ENCODE measurements at places on chromosomes 2 and 18.

DNA sequence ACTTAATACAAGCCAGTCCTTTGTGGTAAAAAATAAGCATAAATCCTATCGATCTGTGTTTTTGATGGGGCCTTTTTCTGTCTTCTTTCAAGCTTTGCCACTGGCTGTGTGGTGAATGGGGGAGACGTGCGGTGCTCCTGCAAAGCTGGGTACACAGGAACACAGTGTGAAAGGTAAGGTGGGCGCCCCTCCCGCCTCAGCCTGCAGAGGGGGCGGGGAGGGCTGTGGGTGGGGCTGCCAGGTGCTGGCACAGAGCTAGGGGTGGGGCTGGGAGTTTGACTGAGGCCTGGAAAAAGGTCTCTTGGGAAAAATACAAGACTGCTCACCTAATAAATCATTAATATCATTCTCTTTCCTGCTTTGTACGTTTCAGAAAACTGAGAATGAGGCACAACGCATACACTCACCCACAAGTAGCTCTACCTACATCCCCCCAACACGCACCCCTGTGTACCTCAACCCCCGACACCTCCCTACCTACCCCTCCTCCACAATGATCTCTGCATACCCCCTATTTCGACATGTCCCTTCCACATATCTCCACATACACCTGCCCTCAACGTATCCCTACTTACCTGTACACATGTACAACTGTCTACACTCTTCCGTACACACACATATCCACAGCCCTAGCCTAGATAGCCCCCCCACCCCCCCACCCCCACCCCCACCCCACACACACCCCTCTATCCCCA, 129.7 kb upstream of the TTC39C start:
- DNase-seq: no peak

DNA sequence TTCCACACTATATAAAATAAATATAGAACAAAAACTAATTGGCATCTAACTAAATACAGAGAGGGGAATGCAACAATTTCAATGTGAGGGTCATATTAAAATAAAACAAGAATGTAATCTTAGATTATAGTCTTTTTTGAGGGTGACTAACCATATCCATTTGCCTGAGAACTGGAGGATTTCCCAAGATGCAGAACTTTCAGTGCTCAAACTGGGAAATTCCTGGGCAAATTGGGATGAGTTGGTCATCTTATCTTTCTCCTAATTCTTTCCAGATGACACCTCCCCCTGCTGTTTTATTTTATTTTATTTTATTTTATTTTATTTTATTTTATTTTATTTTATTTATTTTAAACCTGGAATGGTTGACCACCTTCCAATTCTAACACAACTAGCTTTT, 846.2 kb downstream of the SLC4A3 start:
- DNase-seq: no peak

- DNase-seq: no peak
These were observed 13.8 kb upstream of the SLC25A52 start for GRCh38 chr18:31774477-31774785.

DNA sequence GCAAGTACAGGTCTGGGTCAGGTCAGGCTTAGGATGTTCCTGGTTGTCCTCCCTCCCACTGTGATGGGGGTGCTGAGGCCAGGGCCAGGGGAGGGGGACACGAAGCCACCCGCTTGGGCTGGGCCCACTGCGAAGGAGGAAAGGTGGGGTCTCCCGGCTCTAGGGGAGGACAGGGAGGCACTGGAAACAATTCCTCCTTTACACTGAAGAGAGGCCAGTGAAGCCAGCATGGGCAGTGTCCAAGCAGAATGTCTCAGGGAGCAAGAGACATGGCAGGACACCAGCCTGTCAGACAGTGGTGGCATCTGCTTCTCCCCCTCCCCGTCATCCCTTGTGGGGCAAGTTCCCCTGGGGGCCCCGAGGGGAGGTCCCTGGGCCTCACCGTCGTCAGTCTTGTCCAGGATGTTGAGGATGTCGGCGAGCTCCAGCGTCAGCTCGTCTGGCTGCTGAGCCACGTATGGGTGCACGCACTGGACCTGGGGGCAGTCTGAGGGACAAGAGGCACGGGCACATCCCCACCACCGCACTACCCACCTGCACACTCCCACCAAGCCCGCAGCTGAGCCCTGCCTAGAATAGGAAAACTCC, 10.8 kb downstream of the SNORC start:
- no peak for DNase-seq

- no peak for DNase-seq
These were observed 10.2 kb downstream of the DSG4 start for GRCh38 chr18:31386741-31387140.

- no peak for DNase-seq
These were observed 8.7 kb upstream of the COL5A2 start for GRCh38 chr2:189188115-189188805.

DNA sequence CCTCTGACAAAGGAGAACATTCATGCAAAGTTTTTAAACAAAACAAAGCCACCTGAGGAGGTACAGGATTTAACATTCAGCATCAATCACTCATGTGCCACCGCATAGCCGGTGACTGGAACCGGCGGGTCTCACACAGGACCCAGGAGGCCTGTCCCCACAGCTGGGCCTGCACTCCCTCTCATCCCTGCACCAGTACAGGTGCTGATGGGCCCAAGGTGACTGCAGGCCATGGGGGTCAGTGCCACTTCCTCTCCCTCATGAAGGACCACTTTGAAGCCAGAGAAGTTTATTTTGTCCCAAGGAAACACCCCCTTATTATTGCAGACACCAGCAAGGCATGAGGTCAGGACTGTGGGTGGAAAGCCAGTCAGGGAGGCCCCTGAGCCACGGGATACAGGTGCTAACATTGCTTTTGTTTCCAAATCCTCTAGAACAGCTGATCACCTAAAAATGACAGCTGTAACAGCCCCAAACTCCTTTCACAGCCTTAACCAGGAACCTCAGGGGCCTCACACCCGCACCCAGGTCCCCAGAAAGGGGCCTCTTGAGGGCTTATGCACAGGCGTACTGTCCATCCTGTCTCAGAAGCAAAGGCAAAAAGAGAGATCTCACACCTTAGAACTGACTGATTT, 14.0 kb downstream of the PARD6G start:
- no peak for DNase-seq

- DNase-seq: no peak
These were observed 810.3 kb upstream of the SALL3 start for GRCh38 chr18:78169174-78169864.

DNA sequence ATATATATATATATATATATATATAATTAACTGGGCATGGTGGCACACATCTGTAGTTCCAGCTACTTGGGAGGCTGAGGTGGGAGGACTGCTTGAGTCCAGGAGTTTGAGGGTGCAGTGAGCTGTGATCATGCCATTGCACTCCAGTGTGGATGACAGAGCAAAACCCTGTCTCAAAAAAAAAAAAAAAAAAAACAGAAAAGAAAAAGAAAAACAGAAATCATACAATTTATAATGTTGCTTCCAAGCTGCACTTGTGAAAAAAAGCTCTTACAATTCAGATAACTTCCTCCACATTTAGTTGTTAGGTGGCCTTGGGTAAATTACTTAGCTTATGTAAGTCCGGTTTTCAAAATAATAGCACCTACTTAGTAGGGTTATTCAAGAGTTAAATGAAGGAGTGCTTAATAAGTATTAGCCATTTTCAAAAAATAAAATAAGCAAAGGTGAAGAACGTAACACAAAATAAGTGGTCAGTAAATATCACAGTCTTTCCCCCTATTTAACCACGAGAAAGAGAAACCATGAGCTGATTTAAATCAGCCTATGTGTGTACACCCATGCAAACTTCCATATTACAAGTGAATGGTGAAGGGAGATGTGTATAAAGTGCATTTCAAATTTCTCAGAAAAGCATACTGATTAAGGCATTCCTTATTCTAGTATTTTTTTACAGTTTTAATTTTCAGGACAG, 2.3 kb downstream of the WIPF1 start:
- peak; percentile 37 for DNase-seq

DNA sequence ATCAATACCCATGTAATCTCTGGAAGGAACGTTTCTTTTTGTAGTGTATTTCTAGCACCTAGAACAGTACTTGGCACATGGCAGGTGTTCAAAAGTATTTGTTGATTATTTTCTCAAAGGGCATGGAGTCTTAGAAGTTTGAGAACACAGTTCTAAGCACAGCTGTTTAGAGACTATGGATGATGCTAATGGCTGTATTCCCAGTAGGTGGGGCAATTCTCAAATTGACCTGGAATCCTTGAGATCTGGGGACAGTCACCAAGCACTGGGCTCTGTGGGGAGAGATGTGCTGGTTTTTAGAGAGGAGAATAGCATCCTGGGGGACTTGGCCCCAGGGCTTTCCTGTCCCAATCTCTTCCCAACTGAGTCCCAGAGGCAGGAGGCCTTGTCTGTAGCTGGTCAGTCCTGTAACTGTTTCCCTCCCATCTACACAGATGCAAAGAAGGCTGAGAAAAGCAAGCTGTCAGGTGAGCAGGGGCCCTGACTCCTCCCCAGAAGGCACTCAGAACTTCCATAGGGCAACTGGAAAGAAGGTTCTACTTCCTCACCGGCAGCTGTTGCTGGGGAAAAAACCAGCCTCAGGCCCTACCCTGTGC, 17.5 kb upstream of the IL36G start:
- no peak for DNase-seq

DNA sequence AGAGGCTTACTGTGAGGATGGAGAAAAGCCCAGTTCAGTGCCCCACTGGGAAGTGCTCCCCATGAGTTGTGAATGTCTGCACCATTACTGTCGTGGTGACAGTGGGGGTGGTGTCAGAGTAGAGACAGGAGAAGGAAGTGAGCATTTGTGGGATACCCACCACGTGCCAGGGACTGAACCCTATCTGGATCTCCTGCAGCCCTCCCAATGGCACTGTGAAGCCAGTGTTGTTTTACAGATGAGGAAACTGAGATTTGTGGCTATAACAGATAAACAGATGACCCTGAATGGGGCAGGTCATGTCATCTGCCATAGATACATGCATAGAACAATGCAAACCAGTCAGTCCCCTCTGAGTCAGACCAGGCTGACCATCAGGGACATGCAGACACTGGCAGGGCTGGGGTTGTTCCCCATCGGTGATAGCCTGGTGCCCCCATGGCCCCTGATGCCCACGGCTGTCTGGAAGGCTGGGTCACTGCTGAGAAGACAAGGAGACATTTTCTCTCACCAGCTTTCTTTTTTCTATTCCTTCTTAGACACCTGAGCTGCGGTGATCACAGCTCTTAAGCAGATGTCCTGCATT, 60.8 kb downstream of the EMILIN2 start:
- peak; percentile 76 for DNase-seq

DNA sequence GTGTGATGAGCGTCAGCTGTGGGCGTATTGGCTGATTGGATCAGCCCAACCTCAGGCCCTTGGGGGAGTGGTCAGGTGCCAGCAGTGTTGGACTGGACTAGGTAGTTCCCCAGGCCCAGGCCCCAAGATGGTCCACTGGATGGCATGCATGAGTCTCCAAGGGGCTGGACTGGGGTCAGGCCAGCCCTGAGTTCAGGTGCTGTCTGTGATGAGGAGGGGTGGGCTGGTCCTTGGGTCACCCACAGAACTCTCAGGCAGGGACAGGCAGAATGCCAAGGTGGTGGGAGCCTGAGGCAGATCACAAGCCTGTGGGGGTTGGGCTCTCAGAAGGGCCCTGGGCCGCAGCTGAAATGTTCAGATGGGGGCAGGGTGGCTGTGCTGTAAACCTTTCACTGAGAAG, 59.5 kb upstream of the THUMPD2 start:
- DNase-seq: no peak

DNA sequence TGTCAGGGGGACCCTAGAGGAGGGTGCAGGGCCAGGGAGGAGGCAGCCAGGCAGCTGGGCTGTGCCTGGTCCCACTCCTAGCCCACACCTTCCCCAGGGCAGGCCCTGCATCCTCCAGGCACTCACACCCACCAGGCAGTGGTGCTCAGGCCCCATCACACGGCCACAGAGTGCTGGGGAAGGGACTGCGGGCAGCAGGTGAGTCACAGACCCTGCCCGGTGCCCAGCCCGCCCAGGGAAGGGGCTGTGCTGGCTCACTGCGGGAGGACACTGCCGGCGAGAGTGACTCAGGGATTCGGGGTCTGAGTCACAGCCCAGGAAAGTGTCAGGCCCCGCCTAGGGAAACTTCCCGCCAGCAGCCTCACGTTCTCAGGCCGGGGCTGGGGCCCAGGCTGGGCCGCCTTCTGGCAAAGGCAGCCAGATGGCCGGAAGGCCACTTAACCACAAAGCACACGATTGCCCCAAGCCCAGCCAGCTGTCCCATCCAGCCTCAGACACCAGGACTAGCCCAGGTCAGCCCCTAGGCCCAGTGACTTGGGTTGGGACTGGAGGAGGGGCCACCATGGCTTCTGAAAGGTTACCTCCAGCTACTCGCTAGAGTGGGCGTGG, 42.2 kb downstream of the BIN1 start:
- DNase-seq: peak; percentile 91

DNA sequence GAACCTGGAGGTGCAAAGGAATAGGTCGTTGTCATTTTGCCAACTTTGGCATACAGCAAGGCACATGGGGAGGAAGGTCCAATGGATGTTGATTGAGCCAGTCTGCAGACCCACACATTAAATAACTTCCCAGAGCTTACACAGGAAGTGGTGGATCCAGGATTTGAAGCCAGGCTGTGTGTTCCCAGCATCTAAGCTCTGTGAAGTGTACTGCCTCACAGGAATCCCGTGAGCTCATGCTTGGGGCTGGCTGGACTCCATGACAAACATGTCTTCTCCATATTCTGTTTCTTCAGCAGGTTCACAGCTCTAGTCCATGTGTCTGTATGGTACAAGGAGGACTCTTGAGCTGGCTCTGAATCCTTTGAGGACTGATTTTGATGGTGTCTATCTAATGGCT, 63.9 kb downstream of the KLHL29 start:
- no peak for DNase-seq

DNA sequence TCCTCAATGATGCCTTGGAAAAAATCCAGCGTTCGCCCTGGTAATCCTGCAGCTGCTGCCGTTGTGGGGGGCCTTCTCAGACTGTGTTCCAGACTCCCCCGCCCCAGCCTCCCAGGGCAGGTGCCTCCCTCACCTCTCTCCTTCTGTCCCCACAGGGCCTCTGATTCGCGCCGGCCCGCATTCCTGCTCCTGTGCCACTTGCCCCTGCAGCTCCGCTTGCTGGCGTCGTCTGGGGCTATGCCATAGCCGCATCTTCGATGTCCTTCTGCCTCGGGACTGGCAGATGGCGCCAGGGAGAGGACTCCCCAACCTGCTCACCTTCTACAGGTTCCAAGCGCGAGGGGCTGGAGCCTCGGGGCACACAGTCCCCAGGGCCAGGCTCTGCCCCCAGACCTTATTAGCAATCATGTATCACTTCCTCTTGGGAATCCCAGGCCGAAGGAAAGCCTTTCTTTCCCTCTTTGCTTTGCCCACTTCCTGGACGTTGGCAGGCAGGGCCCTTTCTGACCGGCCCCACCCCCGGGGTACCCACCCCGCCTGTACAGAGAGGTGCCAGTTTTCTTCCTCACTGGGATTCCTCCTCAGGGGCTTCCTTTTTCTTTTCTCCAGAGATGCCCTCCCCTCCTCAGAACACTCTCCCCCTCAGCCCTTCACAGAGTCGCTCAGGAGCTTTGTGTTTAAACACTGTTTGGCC, 4.4 kb downstream of the SPATA3 start:
- no peak for DNase-seq
